ENCODE measurements at places on chromosomes 3 and 15.

DNA sequence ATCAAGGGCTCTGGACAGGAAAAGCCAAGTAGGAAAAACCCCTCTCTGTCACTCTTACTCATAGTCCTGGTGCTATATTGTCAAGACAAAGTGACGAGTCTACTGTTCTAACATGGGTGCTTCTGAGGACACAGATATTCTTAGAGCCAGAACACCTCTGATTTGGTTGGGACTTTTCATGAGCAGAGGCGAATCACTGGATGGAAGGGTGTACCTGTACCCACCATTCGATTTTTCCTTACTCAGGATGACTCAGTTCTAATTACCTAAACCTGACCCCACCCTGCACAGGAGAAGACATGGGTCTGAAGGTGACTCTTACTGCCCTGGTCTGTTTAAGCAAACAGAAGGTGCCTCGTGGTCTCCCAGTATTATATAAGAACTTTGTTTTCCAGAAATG is 58.5 kb downstream of the ABCC5 start:
- no peak for DNase-seq

DNA sequence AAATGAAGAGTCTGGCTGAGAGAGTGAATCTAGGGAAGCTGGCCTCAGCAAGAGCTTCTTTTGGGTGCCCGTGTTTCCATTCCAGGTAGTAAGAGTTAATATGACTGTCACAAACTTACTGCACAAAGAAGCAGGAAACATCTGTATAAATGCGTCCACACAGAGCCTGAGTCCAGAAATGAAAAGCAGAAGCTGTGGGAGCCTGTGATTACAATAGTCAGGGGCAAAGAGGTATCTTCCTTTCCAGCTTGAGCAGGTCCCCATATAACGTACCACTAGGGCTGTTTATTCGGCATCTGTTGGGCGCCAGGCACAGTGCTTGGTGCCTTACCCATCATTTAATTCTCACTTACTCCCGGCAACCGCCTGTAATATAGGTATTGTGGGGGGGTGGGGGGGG is 40.5 kb upstream of the B3GNT5 start:
- DNase-seq, result no peak

- DNase-seq, result peak; percentile 14
Measured at GRCh38 chr3:189720736-189721417, 89.7 kb downstream of the TP63 start.

DNA sequence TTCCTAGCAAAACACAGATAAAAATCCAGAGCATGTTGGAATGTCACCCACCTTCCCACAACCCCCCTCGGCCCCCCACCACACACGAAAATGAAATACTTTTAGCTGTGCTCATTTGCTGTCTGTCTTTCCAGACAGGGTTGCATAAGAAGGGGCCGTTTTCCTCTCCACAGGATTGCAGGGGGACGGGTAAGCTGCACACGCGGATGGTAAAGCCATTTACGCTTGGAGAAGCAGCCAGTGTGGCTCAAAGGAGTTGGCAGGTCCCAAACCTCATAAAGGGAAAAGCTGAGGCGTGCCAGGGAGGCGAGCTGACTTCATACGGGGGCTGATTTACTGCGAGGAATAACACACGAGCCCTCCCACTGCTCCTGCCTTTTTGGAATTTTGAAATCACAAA is 47.4 kb upstream of the ITGA11 start:
- DNase-seq, result no peak

DNA sequence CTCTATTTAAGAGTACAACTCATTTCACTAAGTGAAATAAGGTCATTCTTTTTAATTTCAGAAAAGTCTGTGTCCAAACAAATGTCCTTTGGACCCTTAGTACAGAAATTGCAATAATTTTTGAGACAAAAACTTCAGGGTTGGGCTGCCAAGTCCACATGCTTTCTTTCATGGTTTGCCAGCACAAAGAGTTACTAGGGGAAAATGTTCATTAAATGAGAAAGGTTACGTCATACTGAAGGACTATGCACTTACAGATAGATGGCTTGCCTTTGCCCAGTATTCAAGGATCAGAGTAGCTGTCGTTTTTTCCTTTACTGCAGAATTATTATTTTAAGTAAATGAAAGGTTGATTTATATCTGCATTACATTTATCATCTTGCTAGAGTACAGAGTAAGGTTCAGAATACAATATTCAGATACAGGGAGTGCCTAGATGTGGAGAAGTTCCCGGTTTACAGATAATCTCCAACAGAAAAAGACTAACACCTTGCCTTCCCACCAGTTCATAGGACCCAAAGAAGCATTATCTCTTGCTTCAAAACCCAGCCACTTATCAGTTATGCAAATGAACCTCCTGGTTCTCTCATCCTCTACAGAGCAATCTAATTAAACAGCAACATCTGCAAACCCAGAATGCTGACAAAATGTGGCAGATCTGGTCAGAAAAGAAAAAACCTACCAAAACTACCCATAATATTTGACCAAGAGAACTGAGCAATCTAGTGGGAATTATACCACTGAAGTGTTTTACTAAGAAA is 179.3 kb downstream of the FRMD5 start:
- DNase-seq, result no peak

GRCh38 chr15:76642671-76643070 is 262.5 kb downstream of the SCAPER start:
- DNase-seq, result no peak

DNA sequence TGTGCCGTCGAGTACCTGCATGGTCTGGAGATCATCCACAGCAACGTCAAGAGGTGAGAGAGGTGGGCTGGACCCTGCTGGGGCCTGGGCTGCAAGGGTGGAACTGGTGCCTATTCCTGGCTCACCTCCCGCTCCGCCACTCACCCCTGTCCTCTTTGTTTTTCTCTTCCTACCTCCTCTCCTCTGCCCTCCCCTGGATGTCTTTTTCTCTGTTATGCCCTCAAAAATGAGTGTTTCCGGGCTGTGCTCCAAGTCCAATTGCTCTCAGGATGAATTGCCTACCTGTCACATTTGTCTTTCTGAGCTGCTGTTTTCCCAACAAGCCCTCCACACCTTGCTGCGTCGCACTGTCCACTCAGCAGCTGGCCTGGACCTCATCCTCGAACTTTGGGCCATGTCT is 28.5 kb upstream of the TATDN2 start:
- peak; percentile 32 for DNase-seq

DNA sequence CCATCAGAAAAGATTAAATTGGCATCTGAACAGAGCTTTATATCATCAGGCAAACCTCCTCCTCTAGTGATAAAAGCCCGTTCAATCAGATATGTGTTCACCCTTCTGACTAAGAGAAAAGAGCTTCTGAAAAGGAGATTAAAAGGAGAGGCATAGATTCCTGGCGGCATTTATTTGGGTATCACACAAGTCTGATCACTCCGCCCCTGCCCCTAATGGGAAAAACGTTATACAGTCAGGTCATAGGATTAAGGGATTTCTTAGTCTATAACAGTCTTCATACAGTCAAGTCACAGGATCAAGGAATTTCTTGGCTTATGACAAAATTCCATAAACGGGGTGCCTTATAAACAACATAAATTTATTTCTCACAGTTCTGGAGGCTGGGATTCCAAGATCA is 295.4 kb upstream of the SATB1 start:
- no peak for DNase-seq

- DNase-seq, result no peak
Measured at GRCh38 chr3:23199649-23200048, 3.5 kb upstream of the UBE2E2 start.

GRCh38 chr3:14533457-14533958 is 6.6 kb downstream of the GRIP2 start:
- DNase-seq, result no peak

- DNase-seq, result no peak
Measured at GRCh38 chr3:158488670-158489069, 82.3 kb upstream of the MLF1 start.

DNA sequence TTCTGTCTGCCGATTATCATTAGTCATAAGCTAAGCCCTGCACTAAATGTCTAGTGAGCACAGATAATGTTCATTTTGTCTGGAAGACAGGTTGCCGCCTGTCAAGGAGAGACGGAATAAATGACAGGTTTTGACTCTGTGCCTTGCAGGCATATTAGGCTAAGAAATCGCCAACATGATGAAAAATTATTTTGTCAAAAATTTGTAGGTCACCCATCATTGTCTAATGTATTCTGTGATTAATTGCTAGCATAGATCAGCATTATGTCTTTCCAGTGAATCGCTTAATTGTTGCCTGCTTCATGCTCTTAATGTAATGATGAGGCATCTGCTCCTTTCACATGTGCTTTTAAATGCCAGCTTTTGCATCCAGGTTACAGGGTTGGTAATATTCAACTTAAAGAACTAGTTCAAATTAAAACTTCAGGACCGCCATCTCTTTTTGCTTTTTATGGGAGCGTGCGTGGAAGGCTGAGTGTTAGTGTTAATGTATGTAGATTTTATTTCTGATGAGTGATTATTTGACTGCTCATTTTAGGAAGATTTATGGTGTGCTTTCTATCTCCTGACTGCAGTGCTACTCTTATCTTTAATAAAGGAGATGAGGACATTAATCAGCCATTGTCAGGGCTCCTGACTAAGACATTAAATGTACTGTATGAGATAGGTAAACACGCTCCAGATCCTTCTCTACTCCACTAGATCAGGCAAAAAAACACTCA is 120.8 kb upstream of the MEIS2 start:
- peak; percentile 47 for DNase-seq

DNA sequence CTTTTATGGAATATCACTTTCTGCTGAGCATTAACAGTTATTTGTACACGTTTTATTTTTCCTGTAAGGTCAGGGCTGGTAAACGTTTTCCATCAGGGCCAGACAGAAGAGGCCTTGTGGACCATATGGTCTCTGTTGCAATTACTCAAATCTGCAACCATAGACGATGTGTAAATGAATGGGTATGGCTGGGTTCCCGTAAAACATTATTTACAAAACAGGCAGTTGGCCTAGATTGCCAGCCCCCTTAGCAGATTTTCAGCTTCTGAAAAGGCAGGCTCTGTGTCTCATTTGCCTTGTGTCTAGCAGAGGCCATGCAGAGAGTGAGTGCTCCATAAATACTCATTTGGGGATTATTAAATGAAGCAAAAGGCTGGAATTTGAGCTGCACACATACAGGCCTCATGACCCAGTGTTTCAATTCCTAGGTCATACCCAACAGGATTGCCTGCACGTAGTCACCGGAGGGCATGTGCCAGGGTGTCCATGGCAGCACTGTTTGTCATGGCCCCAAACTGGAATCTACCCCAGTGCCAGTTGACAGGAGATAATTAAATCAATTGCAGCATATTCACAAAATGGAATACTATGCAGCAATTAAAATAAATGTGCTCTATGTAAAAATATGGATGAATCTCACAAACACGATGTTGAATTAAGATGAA is 51.3 kb downstream of the GPD1L start:
- DNase-seq, result no peak

GRCh38 chr3:134014270-134014669 is 15.5 kb downstream of the SLCO2A1 start:
- no peak for DNase-seq

- DNase-seq, result no peak
Measured at GRCh38 chr3:180433152-180433551, 168.8 kb upstream of the TTC14 start.

DNA sequence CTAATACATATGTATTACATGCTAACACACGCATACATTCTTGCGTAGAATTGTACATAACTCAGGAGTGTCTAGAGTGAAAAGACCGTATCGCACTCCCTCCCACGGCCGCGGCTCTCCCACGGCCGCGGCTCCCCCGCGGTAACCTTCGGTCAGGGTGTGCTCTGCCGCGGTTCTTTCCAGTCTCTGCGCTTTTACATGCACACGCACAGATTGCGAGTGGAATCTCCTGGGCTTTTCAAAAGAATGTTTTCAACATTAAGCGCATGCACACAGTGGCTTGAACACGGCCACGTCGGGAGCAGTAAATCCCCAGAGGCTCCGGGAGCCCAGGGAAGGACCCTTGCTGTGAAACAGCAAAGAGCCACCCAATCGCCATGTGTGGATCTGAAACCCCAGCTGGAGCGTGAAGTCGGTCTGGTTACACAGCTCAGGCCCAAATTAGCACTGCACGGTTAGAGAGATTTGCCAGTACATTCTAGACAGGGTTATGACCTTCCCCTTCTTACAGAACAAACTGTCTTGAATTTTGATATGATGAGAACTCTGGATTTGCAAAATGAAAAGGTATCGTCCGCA is 805 bp upstream of the RGMA start:
- no peak for DNase-seq

GRCh38 chr3:9397906-9398699 is 688 bp downstream of the SETD5 start:
- peak; percentile 24 for DNase-seq

DNA sequence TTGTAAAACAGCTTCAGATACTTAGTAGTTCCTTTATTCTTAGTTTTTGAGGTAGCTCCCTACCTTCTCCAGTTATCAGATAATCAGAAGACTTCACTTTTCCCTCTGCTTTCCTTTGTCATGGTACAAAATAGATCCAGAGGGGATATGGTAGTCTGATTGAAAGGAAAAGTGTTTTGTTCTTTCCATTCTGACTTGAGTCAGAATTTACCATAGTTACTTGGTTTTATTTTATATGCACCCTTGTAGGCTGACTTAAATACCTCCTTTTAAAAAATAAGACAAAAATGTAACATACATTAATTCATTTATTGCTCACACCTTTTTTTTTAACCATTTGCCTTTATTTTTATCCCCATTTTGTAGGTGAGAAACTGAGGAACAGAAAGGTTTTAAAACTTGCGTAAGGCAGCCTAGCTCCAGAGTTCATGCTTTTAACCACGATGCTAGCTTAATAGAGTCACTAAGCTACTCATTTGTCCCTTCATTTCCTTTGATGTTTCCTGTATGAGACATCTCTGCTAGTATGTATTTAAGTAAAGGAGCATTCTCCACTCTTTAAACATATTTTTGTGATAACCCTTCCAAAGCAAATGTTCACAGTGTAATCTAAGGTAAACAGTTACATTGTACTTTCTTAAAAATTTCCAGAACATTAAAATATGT is 187.5 kb downstream of the KLHL25 start:
- no peak for DNase-seq

DNA sequence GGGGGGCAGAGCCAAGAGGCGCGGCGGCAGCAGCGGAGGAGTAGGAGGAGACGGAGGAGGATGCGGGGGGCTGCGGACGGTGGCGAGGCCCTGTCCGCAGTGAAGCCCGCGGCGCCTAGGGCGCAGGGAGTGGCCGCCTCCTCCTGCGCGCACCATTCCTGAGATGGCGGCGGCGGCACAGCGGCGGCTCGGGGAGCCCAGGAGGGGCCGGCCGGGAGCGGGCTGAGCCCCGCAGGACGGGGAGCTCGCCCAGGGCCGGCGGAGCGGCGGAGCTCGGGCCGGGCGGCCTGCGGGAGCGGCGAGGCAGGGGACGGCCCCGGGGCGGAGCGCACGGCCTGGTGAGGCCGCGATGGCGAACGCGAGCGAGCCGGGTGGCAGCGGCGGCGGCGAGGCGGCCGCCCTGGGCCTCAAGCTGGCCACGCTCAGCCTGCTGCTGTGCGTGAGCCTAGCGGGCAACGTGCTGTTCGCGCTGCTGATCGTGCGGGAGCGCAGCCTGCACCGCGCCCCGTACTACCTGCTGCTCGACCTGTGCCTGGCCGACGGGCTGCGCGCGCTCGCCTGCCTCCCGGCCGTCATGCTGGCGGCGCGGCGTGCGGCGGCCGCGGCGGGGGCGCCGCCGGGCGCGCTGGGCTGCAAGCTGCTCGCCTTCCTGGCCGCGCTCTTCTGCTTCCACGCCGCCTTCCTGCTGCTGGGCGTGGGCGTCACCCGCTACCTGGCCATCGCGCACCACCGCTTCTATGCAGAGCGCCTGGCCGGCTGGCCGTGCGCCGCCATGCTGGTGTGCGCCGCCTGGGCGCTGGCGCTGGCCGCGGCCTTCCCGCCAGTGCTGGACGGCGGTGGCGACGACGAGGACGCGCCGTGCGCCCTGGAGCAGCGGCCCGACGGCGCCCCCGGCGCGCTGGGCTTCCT is at the start of gene GPR27:
Gene GPR27, plus strand, starts transcription at position 155 of the 909 bp plus-strand sequence. Its CDS starts 195 bp downstream, at position 350.
- peak; percentile 63 for DNase-seq

Measured in NCI-H1417 (cell line).